GM18507 (cell line): ENCODE measurements at places on chromosomes 3 and 15.

- DNase-seq = no peak
Measured at GRCh38 chr15:36334059-36334458, 245.4 kb upstream of the CDIN1 start.

DNA sequence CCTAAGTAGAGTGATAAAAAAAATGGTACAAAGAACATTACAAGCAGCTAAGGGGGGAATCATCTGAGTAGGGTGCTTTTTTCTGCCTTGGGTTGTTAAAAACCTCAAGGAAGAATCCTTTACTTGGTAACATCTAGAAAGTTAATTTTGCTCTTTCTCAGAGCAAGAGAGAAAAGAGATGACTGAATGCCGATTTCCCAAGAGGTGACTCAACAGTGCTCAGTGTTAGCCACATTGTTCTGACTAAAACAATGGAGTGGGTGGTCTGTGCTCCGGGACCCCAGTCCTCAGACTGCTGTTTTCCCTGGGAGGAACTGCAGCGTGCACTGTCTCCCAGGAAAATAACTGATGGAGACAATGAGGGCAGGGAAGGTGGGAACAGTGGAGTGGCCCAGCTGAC is 41.1 kb upstream of the RASGRP1 start:
- no peak for DNase-seq

DNA sequence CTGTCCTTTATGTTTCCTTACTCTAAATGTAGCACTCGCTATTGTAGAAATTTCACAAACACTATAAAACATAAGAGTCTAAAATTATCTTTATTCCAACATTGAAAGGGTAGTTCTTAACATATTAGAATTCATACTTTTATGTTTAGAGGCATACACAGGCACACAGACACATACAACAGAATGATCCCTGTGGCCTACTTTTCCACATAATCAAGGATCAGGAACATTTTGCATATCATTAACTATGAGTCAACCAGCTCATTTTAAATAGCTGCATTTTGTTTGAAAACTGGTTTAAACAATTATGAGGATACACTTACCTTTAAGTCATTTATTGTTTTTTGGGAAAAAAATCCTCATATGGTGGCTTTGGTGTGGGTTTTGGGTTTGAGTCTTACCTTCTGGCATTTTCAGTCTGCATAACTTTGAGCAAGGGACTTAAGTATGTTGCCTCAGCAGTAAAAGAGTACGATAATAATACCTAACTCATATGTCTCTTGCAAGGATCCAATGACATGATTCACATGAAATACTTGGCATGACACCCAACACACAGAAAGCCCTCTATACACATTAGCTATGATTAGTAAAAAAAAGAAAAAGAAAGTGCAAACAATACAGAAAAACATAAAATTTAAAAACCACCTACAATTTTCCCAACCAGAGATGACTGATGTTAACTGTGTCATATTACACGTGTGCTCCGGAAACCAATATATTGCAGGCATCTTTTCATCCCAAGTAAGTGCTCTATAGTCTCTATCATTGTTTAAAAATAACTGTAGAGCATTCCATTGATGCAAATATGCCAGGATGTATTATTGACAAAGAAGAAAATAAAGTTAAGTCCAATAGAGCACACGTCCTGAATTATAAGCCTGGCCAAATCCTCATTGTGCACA is 213.1 kb upstream of the ADAMTS9 start:
- no peak for DNase-seq

DNA sequence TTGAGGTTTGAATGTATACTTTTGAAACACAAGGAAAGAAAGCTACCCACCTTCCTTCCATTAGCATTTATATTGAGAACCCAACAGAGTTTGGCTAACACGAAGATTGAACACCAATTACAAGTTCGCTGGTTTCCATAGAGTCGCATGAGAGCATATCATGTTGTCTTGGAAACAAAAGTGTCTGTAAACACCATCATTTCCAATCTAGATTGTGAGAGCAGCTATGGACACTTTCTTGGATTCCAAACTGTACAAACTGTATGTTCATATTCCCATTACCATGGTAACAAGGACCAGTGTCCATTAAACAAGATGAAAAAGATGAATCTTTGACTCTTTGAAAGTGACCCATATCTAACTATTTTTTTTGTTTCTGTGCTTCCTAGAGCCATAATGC is 529.9 kb upstream of the ROBO1 start:
- DNase-seq = no peak

- no peak for DNase-seq
Measured at GRCh38 chr3:177429771-177430170, 232.5 kb upstream of the TBL1XR1 start.

GRCh38 chr3:31041161-31041978 is 146.9 kb upstream of the GADL1 start:
- no peak for DNase-seq

GRCh38 chr15:100241572-100242482 is 99.9 kb downstream of the ADAMTS17 start:
- DNase-seq = no peak
